ENCODE measurements at places on chromosomes 13 and 19.

GRCh38 chr13:29746148-29746677, 104.2 kb downstream of the UBL3 start:
- no peak for DNase-seq

GRCh38 chr19:11663181-11663591, 65.9 kb downstream of the ZNF627 start:
- DNase-seq = no peak

DNA sequence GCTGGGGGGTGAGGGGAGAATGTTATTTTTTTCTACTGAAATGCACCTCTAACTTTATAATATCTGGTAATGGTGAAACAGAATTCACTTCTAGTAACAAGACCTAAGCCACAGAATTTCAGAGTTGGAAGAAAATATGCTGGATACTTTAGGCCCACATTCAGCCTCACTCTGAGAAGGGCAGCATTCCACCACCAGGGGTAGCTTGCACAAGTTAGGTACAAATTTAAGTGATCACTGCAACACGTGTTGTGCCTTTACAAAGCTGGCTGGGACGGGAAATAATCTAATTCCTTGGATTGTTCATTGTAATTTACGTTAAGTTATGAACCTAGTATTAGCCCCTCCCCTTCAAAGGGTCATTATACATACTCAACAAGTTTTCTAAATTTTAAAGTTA, 192.3 kb downstream of the RGCC start:
- no peak for DNase-seq

DNA sequence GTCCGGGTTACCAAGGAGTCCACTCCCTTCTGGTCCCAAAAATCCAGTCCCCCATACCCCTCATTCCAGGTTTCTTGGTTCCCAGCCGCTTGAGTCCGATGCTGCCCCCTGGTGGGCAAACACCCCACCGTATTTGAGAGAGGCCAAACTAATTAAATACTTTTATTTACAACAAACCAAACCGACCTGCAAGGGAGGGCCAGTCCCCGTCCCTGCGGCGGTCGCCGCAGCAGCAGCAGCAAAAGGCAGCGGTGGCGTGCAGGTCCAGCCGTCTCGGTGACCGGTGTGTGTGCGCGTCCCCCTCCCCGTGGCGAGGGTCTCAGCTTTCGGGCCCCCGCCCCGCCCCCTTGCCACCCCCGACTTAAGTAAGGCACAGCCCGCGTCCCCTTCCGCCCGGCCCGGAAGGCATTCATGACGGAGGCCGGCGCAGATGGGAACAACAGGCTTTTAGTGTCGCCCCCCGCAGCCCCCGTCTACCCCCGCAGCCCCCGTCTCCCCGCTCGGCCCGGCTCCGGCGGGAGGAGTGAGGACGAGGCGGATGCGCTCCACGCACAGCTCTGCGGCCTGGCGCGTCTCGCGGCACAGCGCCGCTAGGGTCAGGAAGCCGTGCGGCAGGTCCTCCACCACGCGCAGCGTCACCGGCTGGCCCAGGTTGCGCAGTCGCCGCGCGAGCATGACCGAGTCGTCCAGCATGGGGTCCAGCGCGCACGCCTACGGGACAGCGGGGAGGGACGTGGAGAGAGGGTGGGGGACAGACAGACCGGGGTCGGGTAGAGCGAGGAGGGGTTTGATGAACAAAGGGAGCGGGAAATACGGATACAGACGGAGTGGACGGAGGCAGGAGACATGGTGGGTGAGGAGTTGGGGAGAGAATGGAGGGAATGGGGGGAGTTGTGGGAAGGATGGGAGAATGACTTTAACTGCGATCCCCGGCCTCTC, 11.5 kb upstream of the CNFN start:
- DNase-seq = peak; percentile 71

GRCh38 chr13:104355041-104355670, 1288.9 kb upstream of the SLC10A2 start:
- no peak for DNase-seq

DNA sequence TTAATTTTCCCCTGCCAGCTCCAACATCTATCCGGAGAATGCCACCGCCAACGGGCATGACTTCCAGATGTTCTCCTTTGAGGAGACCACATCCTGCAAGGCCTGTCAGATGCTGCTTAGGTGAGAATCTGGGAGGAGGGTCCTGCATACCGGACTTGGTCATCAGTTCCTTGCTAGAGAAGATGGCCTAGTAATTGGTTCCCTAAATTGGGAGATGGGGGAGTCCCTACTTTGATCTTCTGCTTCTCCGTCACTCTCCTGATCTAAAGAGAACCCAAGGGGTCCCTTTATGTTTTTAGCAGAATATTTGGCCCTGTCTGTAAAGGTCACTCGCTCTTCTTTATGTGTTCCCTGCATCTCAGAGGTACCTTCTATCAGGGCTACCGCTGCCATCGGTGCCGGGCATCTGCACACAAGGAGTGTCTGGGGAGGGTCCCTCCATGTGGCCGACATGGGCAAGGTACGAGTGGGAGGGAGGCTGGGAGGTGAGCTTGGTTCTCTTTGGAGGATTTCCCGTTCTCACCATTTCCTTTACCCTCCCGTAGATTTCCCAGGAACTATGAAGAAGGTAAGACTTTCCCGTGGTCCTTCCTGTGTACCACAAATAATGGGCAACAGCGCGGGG, 54.1 kb upstream of the ADGRE1 start:
- no peak for DNase-seq

GRCh38 chr13:29315847-29316246, 279.6 kb downstream of the SLC7A1 start:
- DNase-seq = no peak

- DNase-seq = no peak
Measured at GRCh38 chr13:28267497-28267896, 129.2 kb downstream of the PAN3 start.

- DNase-seq = no peak
Measured at GRCh38 chr13:31731921-31732320, 7.4 kb upstream of the RXFP2 start.

- DNase-seq = no peak
Measured at GRCh38 chr13:108225440-108225839, 7.2 kb downstream of the ABHD13 start.

GRCh38 chr13:24172071-24172470, 11.6 kb downstream of the SPATA13 start:
- DNase-seq = no peak

- no peak for DNase-seq
Measured at GRCh38 chr13:74306496-74306895, 172.3 kb upstream of the KLF12 start.

- DNase-seq = no peak
Measured at GRCh38 chr19:31319465-31319864, 29.8 kb downstream of the TSHZ3 start.

DNA sequence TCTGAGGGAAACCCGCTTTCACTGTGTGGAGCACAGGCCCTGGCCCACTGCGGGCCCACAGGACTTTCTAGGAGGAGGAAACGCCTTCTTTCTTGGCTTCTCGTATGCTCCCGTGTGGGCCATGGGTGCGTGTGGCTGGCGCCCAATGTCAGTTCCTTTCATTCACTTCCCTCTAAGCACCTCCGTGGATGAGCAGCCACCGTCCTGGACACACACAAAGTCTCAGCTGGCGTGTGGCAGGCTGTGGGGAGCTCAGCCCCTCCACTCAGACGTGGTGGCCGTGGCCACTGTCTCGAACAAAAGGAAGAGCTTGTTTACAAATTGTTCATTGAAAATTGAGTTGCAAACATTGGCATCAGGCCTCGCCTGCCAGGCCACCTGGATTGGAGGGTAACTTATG, 240.0 kb upstream of the SGCG start:
- DNase-seq = no peak

DNA sequence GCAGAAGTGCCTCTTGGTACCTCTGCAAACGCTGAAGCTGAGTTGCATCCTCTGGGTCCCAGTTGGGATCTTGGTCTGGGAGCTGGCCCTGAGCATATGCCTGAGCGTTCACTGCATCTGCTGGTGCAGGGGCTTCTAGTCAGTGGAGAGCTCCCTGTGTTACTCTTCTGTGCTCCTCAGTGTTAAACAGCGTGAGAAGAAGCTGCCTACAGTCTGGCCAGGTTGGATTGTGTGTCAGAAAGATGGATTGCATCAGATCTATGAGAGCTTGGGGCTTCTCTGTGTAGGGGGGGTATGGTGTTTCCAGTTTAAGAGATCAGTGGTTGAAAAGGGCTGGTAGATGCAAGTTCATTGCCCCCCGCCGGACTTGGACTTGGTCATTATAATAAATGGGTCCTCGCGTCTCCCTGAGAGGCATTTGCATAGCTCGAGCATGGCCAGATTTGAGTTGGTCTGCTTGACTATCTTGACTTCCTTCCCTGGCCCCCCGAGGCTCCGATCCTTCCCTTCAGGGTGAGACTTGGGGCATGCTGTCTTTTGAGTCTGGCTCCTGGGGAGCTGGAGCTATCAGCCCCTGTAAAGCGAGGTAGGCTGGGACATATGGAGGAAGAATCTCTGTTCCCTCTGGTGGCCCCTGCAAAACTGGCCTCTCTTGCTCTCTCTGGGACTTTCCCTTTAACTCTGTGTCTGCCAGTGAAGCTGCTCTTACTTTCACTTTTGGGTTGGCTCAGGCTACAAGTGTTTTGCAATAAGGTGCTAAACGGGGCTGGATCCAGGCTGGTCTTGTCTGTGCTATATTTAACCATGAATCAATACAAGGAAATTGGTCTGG, 52.9 kb downstream of the OR10H4 start:
- DNase-seq = peak; percentile 9

DNA sequence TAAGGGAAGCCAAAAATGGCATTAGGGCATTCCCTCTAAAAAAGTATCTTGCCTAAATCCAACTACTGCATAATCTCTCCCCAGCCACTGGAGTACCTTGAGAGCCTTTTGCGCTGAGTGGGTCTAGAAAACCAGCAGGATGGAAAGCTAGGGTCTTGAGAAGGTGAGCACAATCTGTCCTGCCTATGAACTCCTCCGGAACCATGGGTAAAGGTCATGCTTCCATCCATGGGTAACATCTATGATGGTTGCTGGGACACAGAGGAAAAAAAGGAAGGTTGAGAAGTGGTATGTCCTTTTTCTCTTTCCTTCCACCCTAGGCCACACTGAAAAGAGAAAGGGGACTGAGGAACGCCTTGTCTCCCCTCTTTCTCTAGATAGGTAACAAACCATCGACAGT, 52.4 kb downstream of the ZNF676 start:
- DNase-seq = no peak

DNA sequence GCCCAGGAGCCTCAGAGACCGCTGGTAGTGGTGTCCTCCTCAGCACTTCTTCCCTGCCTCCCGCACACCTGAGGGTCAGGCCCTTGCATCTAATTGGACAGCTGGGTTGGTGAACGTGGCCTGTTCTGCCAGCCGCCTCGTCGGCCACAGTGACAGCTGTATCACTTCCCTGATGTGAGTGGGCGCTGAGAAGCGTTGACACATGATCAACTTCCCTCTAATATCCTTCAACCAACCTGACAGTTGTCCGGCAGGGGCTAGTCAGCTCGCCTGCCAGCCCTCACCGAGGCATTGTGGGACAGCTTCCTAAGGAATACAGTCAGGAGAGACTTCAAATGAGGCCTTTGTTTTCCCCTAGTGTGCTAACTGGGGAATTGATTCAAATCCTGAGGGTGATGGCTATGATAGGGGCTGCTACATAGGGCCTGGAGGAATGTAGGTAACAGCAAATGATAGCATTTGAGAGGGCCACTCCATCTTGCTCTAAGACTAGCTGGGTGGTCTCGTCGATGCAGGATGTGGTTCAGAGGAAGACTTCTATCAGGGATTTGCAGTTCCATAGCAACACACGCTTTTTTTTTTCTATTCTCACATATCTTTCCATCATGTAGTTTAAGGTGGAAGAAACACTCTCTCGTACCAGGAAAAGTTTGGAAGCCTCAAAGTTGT, 230.8 kb downstream of the TSHZ3 start:
- no peak for DNase-seq

- no peak for DNase-seq
Measured at GRCh38 chr19:38888876-38889275, 10.5 kb downstream of the SIRT2 start.

GRCh38 chr19:35085947-35086346, 29.7 kb upstream of the FXYD3 start:
- DNase-seq = peak; percentile 52

GRCh38 chr19:17156947-17157302, 58.2 kb upstream of the USE1 start:
- no peak for DNase-seq

GRCh38 chr13:98540476-98540875, 36.4 kb downstream of the STK24 start:
- DNase-seq = no peak

DNA sequence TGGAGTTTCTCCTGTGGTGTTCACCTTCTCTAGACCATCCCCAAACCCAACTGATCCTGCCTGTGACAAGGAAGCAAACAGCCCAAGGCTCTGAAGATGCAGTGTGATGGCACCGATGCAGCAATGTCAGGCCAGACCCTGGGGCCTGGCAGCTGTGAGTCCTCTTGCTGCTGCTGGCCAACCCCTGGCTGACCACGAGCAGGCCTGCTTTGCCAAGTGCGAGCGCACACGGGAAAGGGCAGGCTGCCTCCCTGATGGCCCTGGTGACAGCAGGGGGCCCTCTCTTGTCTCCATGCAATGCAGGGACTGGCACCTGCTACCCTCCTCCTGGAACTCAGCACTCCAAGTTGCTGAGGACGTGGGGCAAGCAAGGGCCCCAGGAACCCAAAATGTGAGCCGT, 5.4 kb upstream of the VSTM2B start:
- no peak for DNase-seq

GRCh38 chr13:48575031-48575430, 42.2 kb upstream of the RCBTB2 start:
- DNase-seq = no peak

DNA sequence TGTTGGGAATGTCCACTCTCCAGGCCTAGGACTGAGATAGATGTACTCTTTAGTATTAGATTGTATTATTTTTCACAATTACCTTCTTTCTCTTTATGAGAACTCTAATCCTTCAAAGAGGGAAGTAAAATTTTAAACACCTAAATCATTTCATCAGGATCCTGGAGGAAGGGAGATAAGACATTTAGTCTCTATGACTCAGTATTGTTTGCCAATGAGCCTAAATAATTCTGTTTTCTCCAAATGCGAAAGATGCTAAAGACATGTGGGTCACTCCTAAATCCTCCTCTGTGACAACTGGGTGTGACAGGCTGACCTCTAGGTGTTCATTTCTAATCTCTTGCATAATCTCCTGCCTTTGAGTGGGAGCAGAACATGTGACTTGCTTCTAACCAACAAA, 1736.6 kb upstream of the MIR17HG start:
- DNase-seq = no peak

GRCh38 chr19:33388725-33389420, 15.4 kb downstream of the CEBPG start:
- no peak for DNase-seq

- DNase-seq = peak; percentile 67
Measured at GRCh38 chr19:2253106-2254063, 2.8 kb downstream of the JSRP1 start.

GRCh38 chr13:25001476-25002206, 94.3 kb upstream of the PABPC3 start:
- DNase-seq = no peak

GRCh38 chr19:16235811-16236652, 38.3 kb downstream of the AP1M1 start:
- no peak for DNase-seq

DNA sequence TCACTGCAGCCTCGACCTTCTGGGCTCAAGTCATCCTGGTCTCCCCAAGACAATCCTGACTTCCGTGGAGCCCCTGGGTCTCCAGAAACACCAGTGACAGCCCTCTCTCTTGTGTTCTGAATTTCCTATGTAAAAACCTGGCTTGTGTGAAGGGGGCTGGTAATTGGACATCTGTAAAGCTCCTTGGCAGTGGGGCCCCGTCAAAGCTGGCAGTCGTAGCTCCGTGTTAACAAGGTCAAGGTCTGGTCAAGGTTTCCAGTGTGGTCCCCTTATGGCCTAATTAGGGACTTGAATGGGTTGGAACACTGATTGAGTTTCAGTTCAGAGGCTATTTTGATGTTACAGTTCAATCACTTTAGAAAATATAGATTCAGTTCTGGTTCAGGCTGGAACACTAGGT, 32.8 kb upstream of the NDUFS7 start:
- no peak for DNase-seq

Measured in naive B cell (primary cell).